ENCODE measurements at places on chromosomes 2 and 18.

- H3K4me3 ChIP-seq, result no peak overlapping the region
- H3K27me3 ChIP-seq, result no peaks in the 10 kb centered on the region
- H3K27ac ChIP-seq, result no peak overlapping the region
- H3K36me3 ChIP-seq, result no peaks in the 10 kb centered on the region
- DNase-seq, result no peak
Observed at GRCh38 chr2:25125976-25126375, 42.4 kb downstream of the POMC start.

DNA sequence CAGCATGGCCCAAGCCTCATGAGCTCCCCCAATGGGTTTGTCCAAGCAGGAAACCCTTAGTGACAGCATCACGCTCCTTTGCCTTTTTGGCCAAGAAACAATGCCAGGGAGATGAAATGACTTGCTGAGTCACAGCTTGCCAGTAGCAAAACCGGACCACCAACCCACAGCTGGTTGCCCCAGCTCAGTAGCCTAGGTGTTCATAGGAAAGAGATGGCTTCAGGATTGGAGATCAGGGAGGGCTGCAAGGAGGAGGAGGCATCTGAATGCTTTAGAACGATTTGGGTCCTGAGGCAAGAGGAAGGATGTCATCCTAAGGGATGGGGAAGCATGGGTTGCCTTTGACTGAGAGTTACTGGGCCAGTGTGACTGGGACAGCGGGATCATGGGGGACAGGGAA, 116.7 kb downstream of the CELF4 start:
- no peaks in the 10 kb centered on the region for H3K27me3 ChIP-seq
- H3K4me1 ChIP-seq, result peaks cover 2% of the 10 kb centered on the region
- H3K27ac ChIP-seq, result no peak overlapping the region
- H3K4me3 ChIP-seq, result no peak overlapping the region
- DNase-seq, result no peak
- no peaks in the 10 kb centered on the region for H3K36me3 ChIP-seq

DNA sequence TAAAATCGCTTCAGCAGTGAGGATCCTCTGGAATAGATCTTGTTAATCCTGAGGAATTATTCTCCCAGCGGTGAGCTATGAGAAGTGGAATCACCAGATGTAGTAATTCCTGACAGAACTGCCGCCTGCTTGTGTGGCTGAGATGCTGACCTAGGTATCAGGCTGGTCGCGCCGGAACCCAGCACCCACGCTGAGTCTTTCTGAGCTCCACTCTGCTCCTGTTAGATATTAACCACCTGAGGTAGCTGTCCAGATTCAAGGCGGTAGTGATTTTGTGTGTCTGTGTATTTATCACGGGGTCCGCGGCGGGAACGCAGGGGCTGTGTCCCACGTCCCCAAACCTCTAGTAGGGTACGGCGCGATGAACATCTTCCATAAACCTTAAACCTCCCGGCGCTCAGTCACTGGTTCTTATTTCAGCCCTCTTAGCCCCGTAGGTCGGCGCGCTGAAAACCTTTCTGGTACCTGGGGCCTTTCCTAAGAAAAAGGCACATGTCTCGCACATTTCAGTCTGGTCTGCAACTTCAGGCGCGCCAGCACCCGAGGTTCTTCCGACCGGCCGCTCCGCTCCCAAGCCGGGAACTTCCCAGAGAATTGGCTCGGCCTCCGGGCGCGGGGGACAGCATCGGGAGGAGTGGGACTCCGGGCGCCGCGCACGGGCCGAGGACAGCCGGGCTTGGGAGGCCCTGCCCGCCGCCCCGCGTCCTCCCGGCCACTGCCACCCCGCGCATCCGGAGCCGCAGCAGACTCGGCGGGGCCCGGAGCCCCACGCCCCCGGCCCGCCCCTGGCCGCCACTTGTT, 542 bp upstream of the CNNM3 start:
- H3K27ac ChIP-seq, result peak overlapping the region; percentile 93
- peak overlapping the region; percentile 84 for H3K4me3 ChIP-seq
- peaks cover 14% of the 10 kb centered on the region for H3K4me1 ChIP-seq
- no peaks in the 10 kb centered on the region for H3K36me3 ChIP-seq

- no peak overlapping the region for H3K27ac ChIP-seq
- H3K4me1 ChIP-seq, result no peaks in the 10 kb centered on the region
- peaks cover 11% of the 10 kb centered on the region for H3K36me3 ChIP-seq
- DNase-seq, result no peak
- no peaks in the 10 kb centered on the region for H3K27me3 ChIP-seq
- H3K4me3 ChIP-seq, result no peak overlapping the region
Observed at GRCh38 chr2:86617738-86618137, 5.9 kb downstream of the RNF103 start.

GRCh38 chr2:222057347-222058073, 241.3 kb downstream of the PAX3 start:
- no peak overlapping the region for H3K4me3 ChIP-seq
- H3K27me3 ChIP-seq, result no peaks in the 10 kb centered on the region
- H3K27ac ChIP-seq, result no peak overlapping the region
- DNase-seq, result no peak
- no peaks in the 10 kb centered on the region for H3K4me1 ChIP-seq
- H3K36me3 ChIP-seq, result no peaks in the 10 kb centered on the region

GRCh38 chr2:47907039-47907781, 912 bp upstream of the FBXO11 start:
- H3K27me3 ChIP-seq, result no peaks in the 10 kb centered on the region
- H3K36me3 ChIP-seq, result no peaks in the 10 kb centered on the region
- H3K4me1 ChIP-seq, result no peaks in the 10 kb centered on the region
- H3K4me3 ChIP-seq, result peak overlapping the region; percentile 70
- peak; percentile 27 for DNase-seq

GRCh38 chr2:196516564-196516963, 123.0 kb upstream of the CCDC150 start:
- H3K27ac ChIP-seq, result no peak overlapping the region
- H3K27me3 ChIP-seq, result no peaks in the 10 kb centered on the region
- H3K36me3 ChIP-seq, result no peaks in the 10 kb centered on the region
- no peaks in the 10 kb centered on the region for H3K4me1 ChIP-seq

DNA sequence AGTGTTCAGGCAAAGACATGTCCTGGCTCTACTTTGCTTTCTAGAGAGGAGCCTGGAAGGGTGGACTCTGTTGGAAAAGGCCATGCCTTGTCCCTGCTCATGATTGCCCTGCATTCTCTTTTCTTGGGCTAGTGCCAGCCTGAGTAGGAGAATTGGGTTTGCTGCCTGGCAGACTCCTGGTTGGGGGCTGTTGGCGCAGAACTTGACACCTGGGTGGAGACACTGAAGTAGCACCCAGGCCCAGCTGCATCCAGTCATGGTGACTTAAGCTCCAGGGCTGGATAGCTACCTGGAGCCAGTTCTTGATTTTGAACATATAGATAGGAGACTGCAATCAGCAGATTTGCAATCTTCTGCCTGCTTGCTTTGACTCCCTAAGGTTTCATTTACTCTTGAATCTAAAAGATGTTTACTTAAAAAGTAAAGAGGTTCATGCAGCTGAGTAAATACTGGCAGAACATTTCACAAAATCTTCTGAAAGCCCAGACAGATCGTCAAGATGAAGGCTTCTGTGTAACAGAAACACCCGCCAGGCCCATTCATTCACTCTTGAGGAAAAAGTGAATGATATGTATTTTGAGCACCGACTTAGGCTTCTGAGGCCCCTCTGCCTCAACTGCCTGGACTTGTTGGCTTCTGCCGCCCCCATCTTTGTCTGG, 38.0 kb upstream of the YWHAQ start:
- DNase-seq, result no peak
- no peaks in the 10 kb centered on the region for H3K27me3 ChIP-seq
- no peak overlapping the region for H3K27ac ChIP-seq
- H3K4me1 ChIP-seq, result no peaks in the 10 kb centered on the region

DNA sequence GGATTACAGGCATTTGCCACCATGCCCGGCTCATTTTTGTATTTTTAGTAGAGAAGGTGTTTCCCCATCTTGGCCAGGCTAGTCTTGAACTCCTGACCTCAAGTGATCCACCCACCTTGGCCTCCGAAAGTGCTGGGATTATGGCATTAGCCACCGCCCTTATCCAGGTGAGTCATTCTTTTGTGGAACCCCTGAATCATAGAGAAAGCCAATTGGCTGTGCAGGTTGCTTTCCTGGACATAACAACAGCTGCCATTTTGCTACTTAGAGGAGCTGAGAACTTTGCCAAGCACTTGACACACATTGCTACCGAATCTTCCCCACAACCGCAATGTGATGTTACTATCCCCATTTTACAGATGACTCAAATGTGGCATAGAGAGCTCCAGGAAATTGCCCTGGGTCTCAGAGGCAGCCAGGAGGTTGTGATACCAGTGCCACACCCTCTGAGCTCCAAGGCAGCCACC, 36.0 kb downstream of the SETBP1 start:
- no peak for DNase-seq
- H3K4me1 ChIP-seq, result no peaks in the 10 kb centered on the region
- no peaks in the 10 kb centered on the region for H3K36me3 ChIP-seq
- H3K4me3 ChIP-seq, result no peak overlapping the region
- peak overlapping the region; percentile 71 for H3K27ac ChIP-seq

- no peak for DNase-seq
- H3K36me3 ChIP-seq, result no peaks in the 10 kb centered on the region
- no peak overlapping the region for H3K4me3 ChIP-seq
- no peaks in the 10 kb centered on the region for H3K4me1 ChIP-seq
Observed at GRCh38 chr2:239903210-239903609, 121.9 kb downstream of the NDUFA10 start.

DNA sequence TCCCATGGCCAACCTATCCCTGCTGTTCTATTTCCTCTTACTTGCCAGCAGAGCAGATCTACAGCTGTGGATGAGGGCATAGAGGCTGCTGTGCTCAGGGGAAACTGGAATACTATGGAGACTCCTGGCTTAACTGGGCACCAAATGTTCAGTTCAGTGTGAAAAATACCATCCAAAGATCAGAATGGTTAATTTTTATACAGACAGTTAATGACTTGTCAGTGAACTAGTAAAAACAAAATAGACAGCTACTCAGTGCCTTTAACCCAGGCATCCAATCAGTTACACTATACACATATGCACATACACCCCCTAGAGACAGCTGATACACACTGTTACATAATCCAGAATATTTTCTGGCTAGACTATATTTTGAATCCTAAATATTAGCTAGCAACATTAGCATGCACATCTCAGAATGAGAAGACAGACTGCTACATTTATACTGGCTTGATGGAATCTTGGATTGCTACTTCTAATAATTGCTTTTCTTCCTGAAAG, 59.1 kb upstream of the WIPF1 start:
- H3K36me3 ChIP-seq, result no peaks in the 10 kb centered on the region
- no peaks in the 10 kb centered on the region for H3K4me1 ChIP-seq
- DNase-seq, result no peak
- no peak overlapping the region for H3K27ac ChIP-seq
- H3K4me3 ChIP-seq, result no peak overlapping the region

- no peaks in the 10 kb centered on the region for H3K4me1 ChIP-seq
- no peak overlapping the region for H3K4me3 ChIP-seq
- H3K27me3 ChIP-seq, result no peaks in the 10 kb centered on the region
- DNase-seq, result no peak
- no peaks in the 10 kb centered on the region for H3K36me3 ChIP-seq
Observed at GRCh38 chr2:104428155-104428554, 425.8 kb upstream of the POU3F3 start.

GRCh38 chr2:109322641-109323040, 193.6 kb downstream of the SH3RF3 start:
- no peaks in the 10 kb centered on the region for H3K27me3 ChIP-seq
- H3K4me3 ChIP-seq, result no peak overlapping the region
- DNase-seq, result no peak
- H3K36me3 ChIP-seq, result no peaks in the 10 kb centered on the region

GRCh38 chr2:88058191-88058590, 2.6 kb upstream of the KRCC1 start:
- DNase-seq, result no peak
- no peak overlapping the region for H3K4me3 ChIP-seq
- H3K27me3 ChIP-seq, result no peaks in the 10 kb centered on the region
- no peak overlapping the region for H3K27ac ChIP-seq
- H3K4me1 ChIP-seq, result peaks cover 4% of the 10 kb centered on the region

GRCh38 chr18:23438046-23438377, 15.1 kb upstream of the RIOK3 start:
- H3K4me1 ChIP-seq, result no peaks in the 10 kb centered on the region
- H3K27me3 ChIP-seq, result no peaks in the 10 kb centered on the region
- H3K27ac ChIP-seq, result peak overlapping the region; percentile 76
- peak overlapping the region; percentile 80 for H3K4me3 ChIP-seq

- H3K4me3 ChIP-seq, result no peak overlapping the region
- H3K27ac ChIP-seq, result no peak overlapping the region
- no peaks in the 10 kb centered on the region for H3K36me3 ChIP-seq
- peaks cover 14% of the 10 kb centered on the region for H3K27me3 ChIP-seq
- no peaks in the 10 kb centered on the region for H3K4me1 ChIP-seq
- DNase-seq, result no peak
Observed at GRCh38 chr2:3000968-3001367, 376.6 kb downstream of the EIPR1 start.

GRCh38 chr2:237184919-237185552, 99.3 kb downstream of the COPS8 start:
- H3K36me3 ChIP-seq, result no peaks in the 10 kb centered on the region
- no peak overlapping the region for H3K27ac ChIP-seq
- H3K27me3 ChIP-seq, result no peaks in the 10 kb centered on the region
- no peak for DNase-seq
